Cardiac ventricle fibroblast (primary cell): ENCODE measurements at places on chromosomes 12 and 14. TPM values are rescaled to one million over a fixed set of nuclear protein-coding genes. Genes with fewer than 3 reads are reported as not detected.

The TAS2R31 gene
- 0.44 and 2.4 TPM in 2 replicates for total RNA-seq

The CPM gene
- 7.2 and 8.9 TPM in 2 replicates for total RNA-seq

The OTX2 gene
- not detected in 2 replicates for total RNA-seq

The ART4 gene
- total RNA-seq = 12.4 and 15.6 TPM in 2 replicates

The KICS2 gene
- 6.3 and 7.1 TPM in 2 replicates for total RNA-seq

The TMTC2 gene
- 10.3 and 14.1 TPM in 2 replicates for total RNA-seq

The KRT3 gene
- not detected in 2 replicates for total RNA-seq

The RD3L gene
- not detected in 2 replicates for total RNA-seq
